ENCODE measurements at places on chromosomes 1 and 21.

DNA sequence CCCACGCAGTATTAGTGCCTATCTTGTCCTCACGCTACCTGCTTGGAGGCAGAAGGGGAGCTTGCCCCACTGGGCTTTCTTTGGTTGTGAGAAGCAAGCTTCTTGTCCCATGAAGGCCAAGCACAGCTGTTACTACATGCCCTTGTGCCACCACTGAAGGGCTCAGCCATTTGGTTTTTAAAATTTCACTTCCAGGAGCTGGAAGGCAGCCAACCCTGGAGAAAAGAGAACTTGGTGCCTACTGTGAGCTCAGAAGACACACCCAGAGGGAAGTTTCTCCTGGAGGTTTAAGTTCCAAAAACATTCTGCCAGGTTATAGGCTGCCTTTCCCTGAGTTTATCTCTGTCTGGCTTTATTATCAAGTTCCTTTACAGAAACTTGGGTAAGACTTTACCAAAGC, 187.4 kb downstream of the SLC35F3 start:
- DNase-seq, result no peak

DNA sequence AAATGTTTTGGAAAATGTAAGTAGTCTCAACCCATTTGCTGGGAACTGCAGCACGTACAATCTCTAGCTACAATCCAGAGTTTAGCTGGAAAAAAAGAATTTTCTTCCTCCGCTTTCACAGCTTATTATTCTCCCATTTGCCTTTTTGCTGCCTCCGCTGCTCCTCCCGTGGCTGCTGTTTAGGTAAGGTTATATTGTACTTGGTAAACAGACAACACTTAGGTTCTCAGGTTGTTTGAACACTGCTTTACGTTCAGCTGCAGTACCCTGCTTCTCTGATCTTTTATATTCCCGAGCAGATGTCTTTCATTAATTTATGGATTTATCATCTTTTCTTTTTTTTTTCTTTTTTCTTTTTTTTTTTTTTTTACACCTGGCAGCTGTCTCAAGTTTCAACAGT, 14.3 kb downstream of the PROX1 start:
- no peak for DNase-seq

DNA sequence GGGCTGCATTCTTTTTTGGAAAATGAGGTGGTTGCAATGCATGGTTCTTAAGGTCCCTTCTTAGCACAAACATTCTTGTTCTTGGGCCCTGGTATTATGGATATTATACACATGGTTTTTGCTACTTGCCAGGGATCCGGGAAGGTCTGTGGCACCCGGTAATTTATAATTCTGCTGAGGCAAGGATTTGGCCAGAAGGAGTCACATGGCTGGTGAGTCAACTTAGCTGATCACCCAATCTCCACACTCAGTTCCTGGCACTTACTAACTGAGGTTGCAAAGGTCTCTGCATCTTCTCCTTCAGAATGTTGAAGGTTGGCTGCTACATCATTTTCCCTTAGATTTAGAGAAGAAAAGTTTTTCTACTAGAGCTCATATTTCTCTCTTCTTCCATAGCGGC, 112.5 kb downstream of the ROR1 start:
- DNase-seq, result no peak

DNA sequence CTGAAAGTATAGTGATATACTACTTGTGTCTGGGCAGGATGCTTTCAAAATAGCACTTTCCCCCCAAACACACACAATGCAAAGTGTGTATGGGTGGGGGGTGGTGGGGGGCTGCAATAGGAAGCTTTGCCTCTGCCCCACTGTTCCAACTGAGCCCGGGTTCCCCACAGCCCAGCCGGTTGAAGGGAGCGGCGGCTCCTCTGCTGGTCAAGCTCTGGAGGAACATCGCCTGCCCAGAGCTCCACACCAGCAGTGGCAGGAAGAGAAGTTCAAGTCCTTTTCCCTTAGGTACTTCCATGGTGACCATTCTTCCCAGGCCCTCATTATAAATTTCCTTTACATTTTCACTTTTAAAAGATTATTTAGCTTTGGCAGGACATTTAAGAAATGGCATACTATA, 74.9 kb downstream of the CAPZB start:
- DNase-seq, result no peak

- no peak for DNase-seq
Observed at GRCh38 chr1:203281851-203282661, 23.3 kb upstream of the BTG2 start.

DNA sequence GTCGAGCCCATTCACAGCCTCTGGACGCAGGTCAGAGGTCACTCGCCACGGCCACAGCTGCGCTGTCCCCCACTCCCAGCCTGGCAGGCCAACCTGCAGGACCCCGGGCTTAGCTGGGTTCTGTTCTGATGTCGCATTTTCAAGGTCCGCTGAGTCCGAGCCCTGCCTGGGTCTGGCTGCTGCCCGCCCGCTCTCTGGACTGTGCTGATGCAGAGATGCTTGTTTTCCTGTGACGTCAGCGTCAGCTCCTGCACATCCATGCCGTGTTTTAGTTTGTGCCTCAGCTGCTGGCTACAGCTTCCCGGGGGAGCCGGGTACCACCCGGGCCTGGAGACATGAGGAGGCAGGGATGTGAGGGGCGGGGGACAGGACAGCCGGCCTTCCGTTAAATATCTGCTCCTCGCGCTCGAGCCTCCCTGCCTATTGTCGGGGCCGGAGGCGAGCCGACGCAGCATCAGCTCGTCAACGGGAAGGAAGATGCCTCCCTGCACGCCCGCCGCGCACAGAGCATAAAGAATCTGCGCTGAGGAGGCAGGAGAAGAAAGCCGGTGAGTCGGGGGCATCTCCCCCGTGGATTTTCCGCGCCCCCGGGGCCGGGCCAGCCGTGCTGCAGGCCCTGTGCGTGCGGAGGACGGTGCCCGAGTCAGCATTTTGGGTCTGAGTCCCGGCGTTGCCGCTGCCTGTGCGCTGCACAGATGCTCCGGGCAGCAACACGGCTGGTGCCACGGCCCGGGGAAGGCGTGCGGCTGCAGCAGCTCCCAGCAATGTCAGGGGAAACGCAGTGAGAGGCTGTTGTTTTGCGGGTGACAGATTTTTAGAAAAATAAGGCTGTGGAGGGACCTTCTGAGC, 23.4 kb downstream of the PRKCZ start:
- no peak for DNase-seq

DNA sequence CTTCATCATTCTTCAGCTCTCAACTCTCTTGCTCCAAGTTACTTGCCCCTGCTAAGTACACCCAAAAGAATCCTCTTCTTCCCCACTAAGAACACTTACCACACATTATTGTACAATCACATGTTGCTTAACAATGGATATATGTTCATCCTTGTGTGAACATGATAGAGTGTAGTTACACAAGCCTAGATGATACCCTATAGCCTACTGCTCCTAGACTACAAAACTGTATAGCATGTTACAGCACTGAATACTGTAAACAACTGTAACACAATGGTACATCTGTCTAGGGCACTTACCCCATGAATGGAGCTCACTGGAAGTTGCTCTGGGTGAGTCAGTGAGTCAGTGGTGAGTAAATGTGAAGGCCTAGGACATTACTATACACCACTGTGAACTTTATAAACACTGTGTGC, 77.4 kb downstream of the RERE start:
- no peak for DNase-seq

- DNase-seq, result no peak
Observed at GRCh38 chr1:232643251-232643650, 13.3 kb upstream of the SIPA1L2 start.

DNA sequence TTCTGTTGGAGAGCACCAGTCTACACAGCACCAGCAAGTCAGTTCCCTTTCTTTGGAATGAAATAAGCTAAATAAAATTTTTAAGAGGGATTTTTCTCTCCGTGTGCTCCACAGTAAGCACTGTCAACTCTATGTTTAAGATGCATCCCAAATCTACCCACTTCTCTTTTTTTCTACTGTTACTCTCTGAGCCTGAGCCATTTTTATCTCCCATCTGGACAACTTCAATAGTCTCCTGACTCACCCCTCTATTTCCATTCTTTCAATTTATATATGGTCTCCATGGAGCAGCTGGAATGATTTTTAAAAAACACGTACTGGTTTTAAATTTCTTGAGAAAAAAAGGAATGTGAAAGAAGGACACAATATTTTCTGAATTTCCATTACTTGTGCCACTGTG, 24.7 kb upstream of the CCT8 start:
- no peak for DNase-seq

DNA sequence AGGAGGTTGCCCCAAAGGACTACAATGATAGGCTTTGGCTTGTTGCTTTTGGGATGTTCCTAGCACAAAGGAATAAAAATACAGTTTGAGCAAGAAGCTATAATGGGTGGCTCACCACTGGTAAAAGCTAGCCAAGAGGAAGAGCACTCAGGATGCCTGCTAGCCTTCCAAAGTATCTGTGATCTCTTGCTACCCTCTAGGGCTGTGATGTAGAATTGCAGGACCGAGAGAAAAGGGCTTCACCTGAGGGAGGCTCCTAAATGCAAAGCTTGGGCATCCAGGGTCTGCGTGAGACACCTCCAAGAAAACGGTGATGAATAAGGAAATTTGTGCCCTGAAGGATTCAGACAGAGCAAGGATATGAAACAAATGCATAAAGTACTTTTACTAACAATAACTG, 17.7 kb downstream of the IVL start:
- DNase-seq, result no peak

DNA sequence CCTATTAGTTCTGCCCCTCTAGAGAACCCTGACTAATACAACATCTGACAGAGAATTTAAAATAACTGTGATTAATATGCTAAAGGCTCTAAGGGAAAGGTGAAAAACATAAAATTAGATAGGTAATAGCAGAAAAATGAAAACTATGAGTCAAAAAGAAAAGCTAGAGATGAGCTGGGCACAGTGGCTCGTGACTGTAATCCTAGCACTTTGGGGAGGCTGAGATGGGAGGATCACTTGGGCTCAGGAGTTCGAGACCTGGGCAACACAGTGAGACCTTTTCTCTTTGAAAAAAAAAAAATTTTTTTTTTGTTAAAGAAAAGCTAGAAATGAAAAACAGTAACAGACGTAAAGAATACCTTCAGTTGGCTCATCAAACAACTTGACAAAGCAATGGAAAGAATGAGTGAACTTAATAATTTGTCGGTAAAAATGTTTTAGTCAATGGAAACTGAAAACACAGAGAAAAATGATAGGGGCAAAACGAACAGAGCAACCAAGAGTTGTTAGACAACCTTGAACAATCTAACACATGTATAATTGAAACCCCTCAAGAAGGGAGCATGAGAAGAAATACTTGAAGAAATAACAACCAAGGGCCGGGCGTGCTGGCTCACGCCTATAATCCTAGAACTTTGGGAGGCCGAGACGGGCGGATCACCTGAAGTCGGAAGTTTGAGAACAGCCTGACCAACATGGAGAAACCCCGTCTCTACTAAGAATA, 132.9 kb upstream of the GFI1 start:
- DNase-seq, result no peak

- DNase-seq, result no peak
Observed at GRCh38 chr1:44424747-44425146, 19.7 kb downstream of the RNF220 start.

DNA sequence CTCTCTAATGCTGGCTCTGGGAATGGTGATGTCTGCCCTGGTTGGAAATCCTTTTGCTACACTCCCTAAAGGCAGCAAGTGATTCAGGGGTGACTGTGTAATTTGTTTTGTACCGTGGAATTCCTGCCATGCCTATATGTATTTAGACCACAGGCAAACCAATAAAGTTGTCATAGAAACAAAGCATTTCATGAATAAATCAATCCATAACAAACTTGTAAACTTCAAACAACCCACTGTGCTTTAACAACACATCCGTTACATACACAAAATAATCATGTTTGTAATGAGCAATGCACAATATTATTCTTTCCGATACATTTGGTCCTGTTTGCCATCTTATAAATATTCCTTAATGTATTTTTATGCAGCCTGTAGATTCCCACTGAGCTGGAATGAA, 330.3 kb upstream of the SNX7 start:
- no peak for DNase-seq

DNA sequence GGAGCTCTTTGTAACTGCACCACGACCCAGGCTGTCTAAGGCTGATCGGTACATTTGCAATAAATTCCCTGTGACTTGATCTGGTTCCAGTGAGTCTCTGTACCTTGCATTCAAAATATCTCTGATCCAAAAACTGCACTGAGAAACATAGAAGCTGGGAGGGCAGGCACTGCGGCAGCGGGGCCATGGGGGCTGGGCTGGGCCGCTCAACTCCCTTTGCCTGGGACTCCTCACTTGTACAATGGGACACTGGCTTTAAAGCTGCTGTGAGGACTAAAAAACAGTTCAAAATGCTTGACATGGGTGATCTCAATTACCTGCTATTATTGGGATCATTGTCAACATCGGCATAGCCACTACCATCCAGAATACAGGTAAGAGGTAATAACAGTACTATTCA, 644.0 kb downstream of the AJAP1 start:
- DNase-seq, result no peak

DNA sequence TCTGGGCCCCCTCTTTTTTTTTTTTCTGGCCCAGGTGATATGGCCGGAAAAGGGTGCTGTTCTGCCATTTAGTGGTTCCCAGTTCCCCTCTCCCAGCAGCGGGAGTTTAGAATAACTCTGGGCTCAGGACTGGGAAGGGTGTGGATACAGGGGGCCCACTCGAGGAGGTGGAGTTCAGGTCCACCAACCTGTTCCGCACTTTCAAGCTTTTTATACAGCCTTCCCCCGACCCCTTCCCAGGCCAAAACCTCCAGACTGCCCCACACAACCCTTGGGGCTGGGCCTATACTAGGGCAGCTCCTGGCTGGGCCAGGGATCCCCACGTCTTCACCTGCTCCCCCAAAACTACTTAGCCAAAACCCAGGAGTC, 402 bp downstream of the PLEKHG5 start:
- no peak for DNase-seq

GRCh38 chr1:176558561-176558960, 95.6 kb downstream of the PAPPA2 start:
- no peak for DNase-seq

- no peak for DNase-seq
Observed at GRCh38 chr1:19352839-19353238, 40.7 kb downstream of the SLC66A1 start.

- no peak for DNase-seq
Observed at GRCh38 chr1:2251786-2252185, 23.7 kb downstream of the SKI start.

GRCh38 chr1:91672601-91673161, 172.0 kb downstream of the CDC7 start:
- no peak for DNase-seq

DNA sequence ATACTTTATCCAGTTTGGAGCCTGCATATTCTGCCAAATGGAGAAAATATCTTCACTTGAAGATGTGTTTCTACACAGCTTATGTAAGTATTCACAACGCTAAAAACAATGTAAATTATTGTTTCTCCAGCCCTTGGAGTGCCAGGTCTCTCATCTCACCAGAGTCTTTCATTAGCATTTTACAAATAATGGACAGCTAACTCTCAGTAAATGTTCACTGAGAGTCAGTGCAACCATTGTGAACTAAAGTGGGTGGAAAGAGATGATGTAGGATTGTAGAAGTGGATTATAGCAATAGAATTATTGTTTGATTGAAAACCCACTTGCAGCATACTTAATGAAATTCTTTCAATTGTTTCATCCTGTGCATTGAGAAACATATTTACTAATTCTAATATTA, 8.3 kb upstream of the FAM177B start:
- DNase-seq, result no peak

All from stimulated activated CD8-positive, alpha-beta memory T cell treated with anti-CD3 and anti-CD28 coated beads, Interleukin-4, amount 100 ng/mL, for 1 hour (primary cell).